ENCODE measurements at places on chromosomes 12 and 14.

DNA sequence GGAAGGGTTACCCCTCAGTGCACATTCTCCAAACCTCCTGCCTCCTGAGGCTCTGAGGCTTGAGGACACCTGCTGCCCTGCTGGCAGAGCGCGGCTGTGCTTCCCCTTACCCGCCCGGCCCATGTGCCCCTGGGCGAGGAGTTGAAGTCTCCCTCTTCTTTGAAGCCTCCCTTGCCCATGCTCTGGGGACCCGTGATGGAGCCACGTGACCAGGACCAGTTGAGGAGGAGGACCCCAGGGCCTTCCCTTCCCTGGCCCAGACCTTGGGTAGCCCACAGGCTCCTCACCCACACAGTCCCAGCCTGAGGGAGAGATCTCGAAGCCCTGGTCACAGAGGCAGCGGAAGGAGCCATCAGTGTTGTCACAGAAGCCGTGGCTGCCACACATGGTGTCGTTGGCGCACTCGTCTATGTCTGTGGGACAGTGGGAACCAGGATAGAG, 12.9 kb downstream of the ISCA2 start:
- no peak for DNase-seq

- DNase-seq = peak; percentile 65
Measured at GRCh38 chr12:7142056-7142644, 12.0 kb downstream of the CLSTN3 start.

- no peak for DNase-seq
Measured at GRCh38 chr14:93832665-93833064, 44.4 kb upstream of the PRIMA1 start.

DNA sequence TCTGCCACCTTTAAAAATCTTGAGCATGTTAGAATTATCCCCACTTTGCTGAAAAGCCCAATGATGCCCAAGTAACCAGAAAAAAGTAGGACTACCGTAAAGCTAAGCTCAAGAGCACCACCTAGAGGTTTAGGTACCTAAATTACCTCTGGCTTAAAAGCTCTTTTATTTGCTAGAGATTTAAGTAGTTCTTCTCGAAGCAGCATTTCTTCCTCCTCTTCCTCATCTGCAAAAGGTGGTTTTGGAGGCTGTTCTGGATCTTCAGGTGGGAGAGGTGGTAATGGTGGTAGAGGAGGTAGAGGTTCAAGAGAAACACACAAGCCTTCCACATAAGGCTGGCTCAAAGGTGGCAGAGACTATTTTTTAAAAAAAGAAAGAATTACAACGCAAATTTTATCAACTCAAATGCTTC, 26.9 kb downstream of the ZFC3H1 start:
- peak; percentile 85 for DNase-seq

DNA sequence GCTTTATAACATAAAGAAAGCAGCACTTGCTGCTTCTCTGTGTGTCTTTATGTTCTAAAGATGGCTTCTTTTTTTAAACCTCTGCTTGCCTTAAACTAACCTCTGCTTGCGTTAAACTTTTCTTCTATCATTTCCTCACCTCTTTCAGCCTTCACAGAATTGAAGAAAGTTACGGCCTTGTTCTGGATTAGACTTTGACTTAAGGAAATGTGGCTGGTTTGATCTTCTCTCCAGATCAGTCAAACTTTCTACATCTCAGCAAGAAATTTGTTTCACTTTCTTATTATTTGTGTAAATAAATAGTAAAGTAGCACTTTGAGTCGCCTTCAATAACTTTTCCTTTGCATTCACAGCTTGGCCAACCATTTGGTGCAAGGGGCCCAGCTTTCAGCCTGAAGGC, 64.2 kb downstream of the CMAS start:
- DNase-seq = no peak

DNA sequence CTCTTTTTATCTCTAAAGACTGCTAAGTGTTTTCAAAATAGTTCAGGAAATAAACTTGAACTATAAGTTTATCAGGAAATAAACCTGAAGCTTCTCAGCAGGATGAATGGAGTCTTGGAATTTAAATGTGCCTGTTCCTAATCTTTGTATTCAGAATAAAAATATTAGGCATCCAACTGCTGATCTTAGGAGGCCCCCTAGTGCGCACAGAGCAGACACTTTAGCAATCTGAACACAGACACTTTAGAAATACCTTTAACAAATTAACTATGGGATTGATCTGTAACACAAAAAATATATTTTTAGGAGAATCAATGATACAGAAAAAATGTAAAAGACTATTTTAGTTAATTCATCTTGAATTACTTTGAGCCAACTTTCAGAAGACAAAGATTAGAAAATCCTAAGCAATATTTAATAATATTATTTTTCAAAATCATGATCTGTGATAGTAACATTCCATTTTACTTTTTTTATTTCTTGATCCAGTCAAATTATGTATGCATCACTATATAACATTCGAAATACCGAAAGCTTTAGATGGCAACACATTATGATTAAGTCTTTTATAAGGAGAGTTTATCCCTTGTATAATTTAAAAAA, 80.9 kb downstream of the SLC41A2 start:
- peak; percentile 74 for DNase-seq

- peak; percentile 82 for DNase-seq
Measured at GRCh38 chr14:92846162-92846897, 52.2 kb downstream of the GOLGA5 start.

- no peak for DNase-seq
Measured at GRCh38 chr14:23828001-23828400, 125.6 kb upstream of the DHRS4 start.

GRCh38 chr14:74906925-74907521, 16.0 kb downstream of the RPS6KL1 start:
- no peak for DNase-seq

- peak; percentile 89 for DNase-seq
Measured at GRCh38 chr12:77943466-77943865, 112.8 kb downstream of the NAV3 start.

- no peak for DNase-seq
Measured at GRCh38 chr14:83712418-83713129, 1817.4 kb upstream of the FLRT2 start.

DNA sequence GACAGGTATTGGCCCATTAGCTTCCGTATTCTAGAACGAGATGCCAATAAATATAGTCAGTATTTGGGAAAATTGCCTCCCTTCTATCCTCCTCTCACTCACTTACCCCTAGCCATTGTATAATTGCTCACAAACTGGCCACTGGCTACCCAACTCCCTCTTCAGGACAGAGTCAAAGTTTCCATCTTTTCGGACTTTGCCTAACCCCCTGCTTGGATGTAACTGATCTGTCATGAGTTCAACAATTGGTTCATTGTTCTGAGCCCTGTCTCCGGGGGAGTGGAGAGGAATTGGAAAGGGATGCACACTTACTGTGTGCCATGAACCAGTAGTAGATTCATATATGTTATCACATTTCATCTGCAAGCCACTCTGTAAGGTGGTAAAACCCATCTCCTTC, 12.2 kb downstream of the MYRFL start:
- no peak for DNase-seq

DNA sequence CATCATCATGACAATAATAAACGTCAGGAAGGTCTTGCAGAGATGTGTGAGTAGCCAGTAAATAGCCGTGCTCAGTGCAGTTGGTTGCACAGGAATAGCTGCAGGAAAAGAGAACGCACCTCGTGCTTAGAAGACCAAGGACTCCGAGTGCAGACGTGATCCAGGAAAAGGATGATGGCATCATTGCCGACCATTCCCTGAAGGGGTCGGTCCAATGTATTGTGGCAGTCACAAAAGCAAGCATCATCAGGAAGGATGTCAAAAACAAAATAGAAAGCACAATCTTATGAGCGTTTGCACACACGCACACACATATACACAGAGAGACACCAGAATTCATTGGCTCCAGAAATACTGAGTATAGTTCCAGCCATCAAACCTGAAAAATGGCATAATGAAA, 12.8 kb downstream of the DUSP6 start:
- DNase-seq = no peak

GRCh38 chr12:68428724-68429501, 96.8 kb upstream of the MDM1 start:
- peak; percentile 76 for DNase-seq

- DNase-seq = peak; percentile 71
Measured at GRCh38 chr14:99192028-99192621, 79.9 kb downstream of the BCL11B start.

- DNase-seq = no peak
Measured at GRCh38 chr12:7210642-7211151, 21.2 kb downstream of the PEX5 start.

GRCh38 chr14:20801726-20802125, 918 bp downstream of the RNASE1 start:
- DNase-seq = no peak

- no peak for DNase-seq
Measured at GRCh38 chr12:53328043-53328435, 6.6 kb upstream of the AAAS start.

- DNase-seq = no peak
Measured at GRCh38 chr12:66823857-66824570, 145.1 kb upstream of the GRIP1 start.

GRCh38 chr14:51552275-51552674, 99.4 kb upstream of the FRMD6 start:
- no peak for DNase-seq

- DNase-seq = peak; percentile 91
Measured at GRCh38 chr12:90058704-90059103, 350.1 kb upstream of the ATP2B1 start.

DNA sequence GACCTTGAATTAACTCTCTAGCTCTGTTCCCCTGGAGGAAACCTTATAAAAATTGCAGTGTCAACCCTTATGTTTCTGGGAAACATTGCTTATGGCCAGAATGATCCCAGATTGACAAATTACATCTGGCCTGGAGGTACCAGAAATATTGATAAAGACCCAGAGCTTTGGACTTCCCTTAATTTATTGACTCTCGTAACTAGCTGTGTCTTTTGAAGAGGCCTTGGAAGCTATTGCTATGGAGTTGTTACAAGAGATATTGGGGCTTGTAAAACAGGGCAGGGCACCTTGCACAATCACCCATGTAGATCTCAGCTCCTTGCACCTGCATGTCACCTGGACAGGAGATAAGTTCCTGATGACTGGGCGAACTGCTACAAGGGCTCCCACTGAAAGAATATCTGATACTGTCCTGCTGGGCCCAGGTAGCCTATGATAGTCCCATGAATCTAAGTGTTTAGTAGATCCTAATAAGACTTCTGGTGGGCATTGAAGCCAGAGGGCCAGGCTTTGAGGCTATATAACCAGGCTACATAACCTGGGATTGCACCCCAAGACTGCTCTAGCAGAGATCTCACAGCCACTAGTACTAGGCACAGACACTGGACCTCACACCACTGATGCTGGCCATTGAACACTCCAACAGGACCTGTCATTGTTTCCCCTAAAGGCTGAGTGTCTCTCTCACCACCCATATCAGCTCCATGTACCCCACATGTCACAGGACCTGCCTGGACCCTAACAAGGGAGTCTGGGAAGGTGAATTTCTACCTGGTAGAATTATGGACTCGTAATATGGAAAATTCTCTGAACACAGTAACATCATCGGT, 135.7 kb upstream of the PWP1 start:
- DNase-seq = no peak

- DNase-seq = no peak
Measured at GRCh38 chr14:90996967-90997366, 63.5 kb downstream of the RPS6KA5 start.

- DNase-seq = no peak
Measured at GRCh38 chr14:35250319-35250718, 41.9 kb upstream of the PSMA6 start.

DNA sequence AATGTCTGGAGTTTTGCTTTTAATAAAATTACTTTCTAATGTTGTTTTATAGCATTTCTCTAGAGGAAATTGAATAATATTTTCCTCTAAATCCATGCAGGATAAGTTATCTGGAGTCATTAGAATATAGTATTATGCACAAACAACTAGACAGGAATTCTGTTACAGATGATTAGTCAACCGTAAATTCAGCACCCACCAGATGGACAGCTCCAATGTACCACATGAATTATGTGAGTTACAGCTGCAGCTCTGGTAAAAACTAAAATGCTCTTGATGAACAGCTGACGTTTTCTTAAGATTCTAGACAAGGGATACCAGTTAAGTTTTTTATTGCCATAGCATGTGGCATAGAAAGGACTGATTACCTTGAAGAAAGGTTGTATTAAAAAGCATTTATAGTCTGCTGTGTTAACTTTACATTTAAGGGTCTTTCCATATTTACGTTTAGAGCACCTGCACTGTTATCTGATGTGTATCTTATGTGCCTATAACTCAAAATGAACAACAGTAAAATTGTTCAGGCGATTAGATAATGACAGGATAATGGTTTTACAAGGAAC, 321.4 kb upstream of the LRFN5 start:
- peak; percentile 79 for DNase-seq

- no peak for DNase-seq
Measured at GRCh38 chr12:13404631-13405473, 208.3 kb downstream of the EMP1 start.

DNA sequence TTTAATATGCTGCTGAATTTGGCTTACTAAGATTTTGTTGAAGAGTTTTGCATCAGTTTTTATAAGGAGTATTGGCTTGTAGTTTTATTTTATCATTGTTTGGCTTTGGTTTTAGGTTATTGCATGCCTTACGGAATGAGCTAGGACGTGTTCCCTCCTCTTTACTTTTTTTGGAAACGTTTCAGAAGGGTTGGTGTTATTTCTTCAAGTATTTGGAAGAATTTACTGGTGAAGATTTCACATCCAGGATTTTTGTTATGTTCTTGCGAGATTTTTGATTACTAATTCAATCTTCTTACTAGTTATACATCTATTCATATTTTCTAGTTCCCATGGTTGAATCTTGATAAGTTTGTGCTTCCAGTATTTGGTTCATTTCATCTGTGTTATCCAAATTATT, 823.2 kb downstream of the SLC6A15 start:
- no peak for DNase-seq

All from fibroblast of pulmonary artery (primary cell).